ENCODE measurements at places on chromosomes 4 and X. TPM values are rescaled to one million over a fixed set of nuclear protein-coding genes. Genes with fewer than 3 reads are reported as not detected.

Gene PNMA6A
- 0.18 TPM for total RNA-seq

Gene JAKMIP1
- total RNA-seq: not detected

Gene SLC25A31
- not detected for total RNA-seq

Gene RAP2C
- total RNA-seq: 24.4 TPM

Gene PRDM8
- total RNA-seq: 5.7 TPM

Gene CD99
- 107 TPM for total RNA-seq

Gene ATP1B4
- total RNA-seq: not detected

Gene PLP1
- 0.28 TPM for total RNA-seq

Gene NDST4
- total RNA-seq: not detected

Gene UNC5C
- under 0.01 TPM for total RNA-seq

Gene TBC1D8B
- total RNA-seq: 10.4 TPM

Gene PRRG3
- total RNA-seq: not detected

Gene EDA
- total RNA-seq: under 0.01 TPM

Gene TRPC5OS
- total RNA-seq: not detected

Gene SGMS2
- 57.5 TPM for total RNA-seq

Gene LPAR4
- total RNA-seq: not detected

Gene MTCP1
- total RNA-seq: 0.54 TPM

Gene CT45A2
- not detected for total RNA-seq

Gene TCEAL7
- total RNA-seq: 16.1 TPM

Gene TMSB15C
- 5.8 TPM for total RNA-seq

Gene CCDC160
- 0.28 TPM for total RNA-seq

Gene DOK7
- not detected for total RNA-seq

Gene SORBS2
- total RNA-seq: under 0.01 TPM

Gene SOD3
- 0.28 TPM for total RNA-seq

Gene SOWAHB
- under 0.01 TPM for total RNA-seq

Gene MAGEA4
- total RNA-seq: not detected

Gene CDX4
- not detected for total RNA-seq

Gene LRAT
- under 0.01 TPM for total RNA-seq

Gene DCAF8L1
- not detected for total RNA-seq

Gene DGKK
- total RNA-seq: not detected

Gene ADAMTS3
- total RNA-seq: 2.5 TPM

Gene CXCL11
- under 0.01 TPM for total RNA-seq

Gene GYPE
- 0.54 TPM for total RNA-seq

Gene ADH6
- not detected for total RNA-seq

Gene C4orf36
- 0.28 TPM for total RNA-seq

Gene KCNE5
- 0.28 TPM for total RNA-seq

Gene CTAG1B
- total RNA-seq: not detected

Gene ZNF330
- total RNA-seq: 34.1 TPM

Gene PABPC5
- 0.90 TPM for total RNA-seq

Data from IMR-90 (cell line).